ENCODE measurements at places on chromosomes 1 and 21. TPM values are rescaled to one million over a fixed set of nuclear protein-coding genes. Genes with fewer than 3 reads are reported as not detected.

OR10J1 gene
- not detected for total RNA-seq

FCGR2B gene
- total RNA-seq, result under 0.01 TPM

GUCA2A gene
- not detected for total RNA-seq

SERINC2 gene
- total RNA-seq, result 2.9 TPM

ZBTB8A gene
- total RNA-seq, result 6.2 TPM

All from epithelial cell of umbilical artery (primary cell).